Stimulated activated naive CD4-positive, alpha-beta T cell treated with Interleukin-2 at 50 U/mL for 16 hours (primary cell): ENCODE measurements at places on chromosomes 7 and 10.
A peak's percentile ranks its signal among the peaks of the same experiment; 100 is the strongest.

GRCh38 chr7:84387595-84387994 is 193.0 kb upstream of the SEMA3A start:
- DNase-seq, result no peak

GRCh38 chr10:24133835-24134234 is 75.1 kb upstream of the KIAA1217 start:
- no peak for DNase-seq

DNA sequence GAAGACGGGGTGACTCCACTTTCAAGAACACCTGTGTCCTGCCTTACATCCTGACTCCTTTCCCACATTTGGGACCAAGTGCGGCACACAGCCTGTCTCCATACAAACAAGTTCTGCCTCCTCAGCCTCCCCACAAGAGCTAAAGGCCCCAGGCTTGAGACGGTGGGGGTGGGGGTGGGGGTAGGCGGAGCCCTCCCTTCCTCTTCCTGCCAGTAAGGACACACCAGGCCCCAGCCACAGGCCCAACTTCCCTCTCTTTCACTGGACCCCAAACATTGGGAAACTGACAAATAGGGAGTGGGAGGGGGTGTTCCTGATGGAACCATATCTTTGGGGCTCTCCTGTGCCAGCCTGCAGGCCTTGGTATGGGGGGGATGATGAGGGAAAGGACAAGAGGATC is 4.6 kb downstream of the CDK5 start:
- no peak for DNase-seq

DNA sequence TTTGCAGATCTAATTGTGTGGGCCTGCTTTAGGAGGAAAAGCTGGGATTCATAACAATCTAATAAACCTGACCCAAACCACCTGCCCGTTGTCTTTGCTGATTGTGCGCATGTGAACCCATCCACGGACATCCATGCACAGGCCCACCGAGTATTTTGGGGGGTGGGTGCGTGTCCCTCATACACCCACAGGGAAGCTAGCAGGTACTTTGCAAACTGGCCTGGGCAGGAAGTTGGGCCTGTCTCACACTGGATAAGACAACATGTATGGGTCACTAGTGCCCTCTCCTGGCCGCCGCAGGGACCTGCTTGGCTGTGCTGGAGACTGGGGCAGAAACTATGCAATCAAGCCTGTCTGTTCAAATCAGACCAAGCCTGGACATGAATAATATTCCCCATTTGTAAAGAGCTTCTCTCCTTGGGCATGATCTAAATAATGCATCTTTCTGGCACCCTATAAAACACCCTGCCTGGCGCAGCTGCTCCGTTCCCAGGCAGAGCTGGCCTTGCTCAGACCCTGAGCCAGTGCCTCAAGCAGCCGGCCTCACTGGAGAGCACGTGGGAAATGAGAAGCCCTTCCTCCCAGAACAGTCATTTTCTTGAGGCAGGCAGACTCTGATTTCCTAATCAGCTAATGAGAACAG is 15.8 kb downstream of the ECHDC3 start:
- peak; percentile 70 for DNase-seq

DNA sequence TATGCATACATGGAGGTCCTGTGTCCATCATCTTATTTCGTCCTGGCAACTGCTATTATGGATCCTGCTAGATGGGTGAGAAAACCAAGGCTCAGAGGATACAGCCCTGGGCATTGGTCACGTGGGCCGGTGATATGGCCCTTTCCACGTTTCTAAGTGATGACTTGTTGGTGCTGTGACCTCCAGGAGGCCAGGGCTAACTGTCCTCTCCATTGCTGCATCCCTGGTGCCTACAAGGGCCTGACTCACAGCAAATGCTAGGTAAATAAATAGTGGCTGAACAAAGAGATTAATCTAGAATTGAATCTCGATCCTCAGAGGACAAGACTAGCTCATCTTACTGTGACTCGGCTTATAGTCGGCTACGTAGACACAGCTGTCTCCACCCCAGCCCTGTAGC is 78.6 kb downstream of the FAM53B start:
- no peak for DNase-seq

DNA sequence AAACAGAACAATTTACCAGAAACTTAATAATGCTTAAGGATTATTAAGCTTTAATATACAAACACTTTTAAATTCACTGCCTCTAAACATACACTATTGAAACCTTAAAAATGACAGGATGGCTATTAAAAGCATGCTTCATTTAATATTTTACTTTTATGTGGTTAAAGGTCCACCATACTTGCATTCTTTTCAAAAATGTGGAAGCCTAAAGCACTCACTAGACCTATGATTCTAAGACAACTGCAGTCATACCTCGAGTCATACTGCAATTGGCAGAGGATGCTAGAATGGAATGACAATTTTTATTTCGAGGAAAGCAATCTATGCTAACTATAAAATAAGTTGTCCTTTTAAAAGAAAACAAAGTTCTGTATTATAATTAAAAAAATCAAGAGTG is 85.3 kb downstream of the PIP4K2A start:
- no peak for DNase-seq

- DNase-seq, result no peak
Observed at GRCh38 chr7:139641337-139641992, 118.0 kb downstream of the CLEC2L start.

GRCh38 chr10:61760943-61761824 is 98.5 kb downstream of the CABCOCO1 start:
- DNase-seq, result no peak
